Activated CD8-positive, alpha-beta memory T cell treated with anti-CD3 and anti-CD28 coated beads, Interleukin-2, amount 10 ng/mL, durations not matched to agents 7 days and 5 days (primary cell): ENCODE measurements at places on chromosomes 1 and 21. TPM values are rescaled to one million over a fixed set of nuclear protein-coding genes. Genes with fewer than 3 reads are reported as not detected.

- H3K4me3 ChIP-seq: no peak overlapping the region
- H3K27ac ChIP-seq: no peak overlapping the region
- no peaks in the 10 kb centered on the region for H3K36me3 ChIP-seq
- H3K4me1 ChIP-seq: peaks cover 25% of the 10 kb centered on the region
- DNase-seq: no peak
Measured at GRCh38 chr1:201795066-201795465, 33.9 kb upstream of the IPO9 start.

DNA sequence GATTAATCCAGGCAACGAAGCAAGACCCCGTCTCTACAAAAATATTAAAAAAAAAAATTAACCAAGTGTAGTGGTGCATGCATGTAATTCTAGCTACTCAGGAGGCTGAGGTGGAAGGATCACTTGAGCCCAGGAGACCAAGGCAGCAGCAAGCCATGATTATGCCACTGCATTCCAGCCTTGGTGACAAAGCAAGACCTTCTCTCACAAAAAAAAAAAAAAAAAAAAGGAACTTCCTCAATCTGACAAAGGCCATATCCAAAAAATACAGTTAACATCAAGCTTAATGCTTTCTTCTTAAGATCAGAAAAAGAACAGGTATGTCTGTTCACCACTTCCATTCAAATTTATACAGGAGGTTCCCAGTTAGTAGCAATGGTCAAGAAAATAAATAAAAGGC lies 54.4 kb downstream of the EVI5 start:
- no peak for DNase-seq
- no peaks in the 10 kb centered on the region for H3K4me1 ChIP-seq
- no peak overlapping the region for H3K27ac ChIP-seq
- no peaks in the 10 kb centered on the region for H3K36me3 ChIP-seq
- peaks cover 24% of the 10 kb centered on the region for H3K27me3 ChIP-seq

DNA sequence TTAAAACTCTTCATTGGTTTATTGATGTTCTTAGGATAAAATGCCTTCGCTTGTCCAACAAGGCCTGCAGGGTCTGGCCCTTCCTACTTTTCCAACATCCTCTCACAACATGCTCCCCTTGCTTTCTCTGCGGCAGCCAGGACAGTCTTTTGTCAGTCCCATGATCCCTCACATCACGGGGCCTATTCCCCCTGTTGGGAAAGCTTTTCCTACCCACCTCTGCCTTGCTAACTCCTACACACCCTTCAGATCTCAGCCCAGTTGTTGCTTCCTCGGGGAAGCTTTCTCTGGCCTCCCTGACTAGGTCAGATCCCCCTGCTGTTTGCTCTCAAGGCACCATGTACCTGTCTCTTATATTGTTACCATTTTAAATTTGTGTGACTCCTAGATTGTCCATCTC lies 19.0 kb downstream of the DLGAP3 start:
- DNase-seq: no peak
- peaks cover 5% of the 10 kb centered on the region for H3K27me3 ChIP-seq
- no peak overlapping the region for H3K27ac ChIP-seq
- no peak overlapping the region for H3K4me3 ChIP-seq
- H3K4me1 ChIP-seq: no peaks in the 10 kb centered on the region

Gene IVL
- total RNA-seq: not detected

GRCh38 chr1:100866041-100866900 lies 28.4 kb downstream of the EXTL2 start:
- H3K36me3 ChIP-seq: no peaks in the 10 kb centered on the region
- H3K27ac ChIP-seq: no peak overlapping the region
- no peak for DNase-seq
- H3K27me3 ChIP-seq: no peaks in the 10 kb centered on the region
- H3K4me3 ChIP-seq: no peak overlapping the region
- H3K4me1 ChIP-seq: peaks cover 3% of the 10 kb centered on the region

GRCh38 chr1:201180901-201181300 lies 9.7 kb upstream of the IGFN1 start:
- no peak overlapping the region for H3K4me3 ChIP-seq
- no peak overlapping the region for H3K27ac ChIP-seq
- peaks cover 35% of the 10 kb centered on the region for H3K27me3 ChIP-seq
- no peaks in the 10 kb centered on the region for H3K4me1 ChIP-seq
- no peaks in the 10 kb centered on the region for H3K36me3 ChIP-seq

Gene CTTNBP2NL
- total RNA-seq: 2.8 TPM

Gene RNU1-3
- 3,744 TPM for total RNA-seq

GRCh38 chr1:36534711-36535412 lies 52.1 kb upstream of the CSF3R start:
- H3K4me3 ChIP-seq: no peak overlapping the region
- peak; percentile 32 for DNase-seq
- no peaks in the 10 kb centered on the region for H3K4me1 ChIP-seq
- no peaks in the 10 kb centered on the region for H3K36me3 ChIP-seq
- H3K27ac ChIP-seq: no peak overlapping the region

Gene ANXA9
- total RNA-seq: not detected

- DNase-seq: peak; percentile 76
- peaks cover 47% of the 10 kb centered on the region for H3K4me1 ChIP-seq
- peak overlapping the region; percentile 71 for H3K4me3 ChIP-seq
Measured at GRCh38 chr1:36322786-36323635, 434 bp downstream of the EVA1B start.

- H3K4me1 ChIP-seq: peaks cover 10% of the 10 kb centered on the region
- H3K27ac ChIP-seq: no peak overlapping the region
- peaks cover 6% of the 10 kb centered on the region for H3K27me3 ChIP-seq
- H3K36me3 ChIP-seq: no peaks in the 10 kb centered on the region
Measured at GRCh38 chr1:180248731-180249681, 18.9 kb downstream of the LHX4 start.

DNA sequence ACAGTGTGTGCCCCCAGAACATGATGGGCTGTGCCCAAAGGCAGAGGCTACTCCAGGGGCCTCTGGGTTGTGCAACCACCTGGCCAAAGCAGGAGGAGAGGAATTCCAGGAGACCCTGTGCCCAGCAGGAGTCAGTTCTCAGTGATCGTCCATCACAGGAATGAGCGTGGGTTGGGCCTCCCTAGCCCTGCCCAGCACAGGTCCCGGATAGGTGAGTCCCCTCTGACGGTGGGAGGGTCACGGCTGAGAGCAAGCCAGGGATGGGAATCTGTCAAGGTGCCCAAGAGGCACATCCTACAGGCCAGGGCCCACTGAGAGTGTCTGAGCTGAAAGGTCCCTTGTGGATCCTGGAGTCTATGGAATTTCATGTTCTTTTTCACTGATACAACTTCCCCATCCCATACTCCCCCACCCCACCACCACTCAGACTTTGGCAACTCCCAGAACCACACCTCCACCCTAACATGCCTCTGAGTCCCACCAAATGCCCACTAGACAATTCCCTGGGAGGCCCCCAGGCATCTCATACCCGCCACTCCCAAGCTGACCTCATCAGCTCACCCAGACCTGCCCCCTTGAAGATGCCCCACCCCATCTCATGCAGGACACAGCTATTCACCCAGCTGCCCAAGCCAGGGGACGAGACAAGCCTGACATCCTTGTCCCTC lies 3.1 kb downstream of the GJB4 start:
- H3K4me1 ChIP-seq: no peaks in the 10 kb centered on the region
- no peak overlapping the region for H3K27ac ChIP-seq
- DNase-seq: no peak
- H3K27me3 ChIP-seq: no peaks in the 10 kb centered on the region
- H3K4me3 ChIP-seq: no peak overlapping the region
- no peaks in the 10 kb centered on the region for H3K36me3 ChIP-seq

Gene OR6K3
- total RNA-seq: not detected

GRCh38 chr1:61635557-61635956 lies 89.4 kb downstream of the TM2D1 start:
- H3K4me1 ChIP-seq: no peaks in the 10 kb centered on the region
- H3K27me3 ChIP-seq: peaks cover 8% of the 10 kb centered on the region
- no peak overlapping the region for H3K4me3 ChIP-seq
- no peak for DNase-seq
- H3K27ac ChIP-seq: no peak overlapping the region

- H3K27ac ChIP-seq: no peak overlapping the region
- H3K4me1 ChIP-seq: peaks cover 10% of the 10 kb centered on the region
- DNase-seq: peak; percentile 50
- H3K36me3 ChIP-seq: peaks cover 4% of the 10 kb centered on the region
- H3K27me3 ChIP-seq: peaks cover 49% of the 10 kb centered on the region
Measured at GRCh38 chr1:20426923-20427322, 59.1 kb downstream of the CAMK2N1 start.

DNA sequence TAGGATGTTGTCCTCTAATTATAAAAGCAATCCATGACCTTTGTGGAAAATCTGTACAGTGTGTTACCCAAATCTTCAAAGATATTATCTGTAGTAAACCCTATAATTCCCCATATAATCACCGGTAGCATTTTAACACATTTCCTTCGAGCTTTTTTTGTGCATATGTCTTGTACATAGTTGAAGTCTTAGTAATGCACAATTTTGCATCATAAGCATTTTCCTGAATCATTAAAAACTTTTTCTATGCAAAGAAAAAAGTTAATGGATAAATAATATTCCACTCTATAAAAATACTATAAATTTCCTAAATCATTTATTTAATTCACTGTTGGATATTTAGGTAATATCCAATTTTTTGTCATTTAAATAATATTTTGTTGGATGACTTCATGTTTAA lies 201.7 kb downstream of the RRAGC start:
- no peak for DNase-seq
- no peak overlapping the region for H3K4me3 ChIP-seq
- H3K27me3 ChIP-seq: peaks cover 25% of the 10 kb centered on the region
- H3K36me3 ChIP-seq: no peaks in the 10 kb centered on the region

DNA sequence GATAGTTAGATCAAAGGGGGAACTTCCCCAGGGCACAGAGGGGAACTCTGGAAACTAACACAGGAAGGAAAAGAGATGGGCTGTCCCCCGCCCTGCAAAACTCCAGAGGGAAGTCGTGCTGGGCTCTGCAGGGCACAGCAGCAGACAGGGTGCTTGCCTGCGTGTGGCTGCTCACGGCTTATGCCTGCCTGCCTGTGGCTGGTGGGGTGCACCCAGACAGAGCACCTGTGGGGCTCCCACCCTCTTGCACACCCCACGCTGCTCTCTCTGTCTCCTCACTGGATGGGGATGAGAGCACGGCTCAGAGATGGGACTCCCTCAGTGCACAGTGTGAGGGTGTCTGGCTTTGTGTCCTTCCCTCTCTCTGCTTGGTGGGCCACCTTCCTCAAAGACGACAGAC lies 13.5 kb upstream of the ETV3L start:
- H3K4me3 ChIP-seq: no peak overlapping the region
- no peak overlapping the region for H3K27ac ChIP-seq
- no peak for DNase-seq
- H3K36me3 ChIP-seq: no peaks in the 10 kb centered on the region

- no peak overlapping the region for H3K4me3 ChIP-seq
- H3K36me3 ChIP-seq: peaks cover 64% of the 10 kb centered on the region
- no peak overlapping the region for H3K27ac ChIP-seq
Measured at GRCh38 chr1:211965108-211965805, 70.1 kb downstream of the INTS7 start.

GRCh38 chr1:16321176-16321867 lies 31.0 kb downstream of the FBXO42 start:
- H3K4me3 ChIP-seq: no peak overlapping the region
- H3K27me3 ChIP-seq: no peaks in the 10 kb centered on the region
- H3K27ac ChIP-seq: no peak overlapping the region
- DNase-seq: no peak

DNA sequence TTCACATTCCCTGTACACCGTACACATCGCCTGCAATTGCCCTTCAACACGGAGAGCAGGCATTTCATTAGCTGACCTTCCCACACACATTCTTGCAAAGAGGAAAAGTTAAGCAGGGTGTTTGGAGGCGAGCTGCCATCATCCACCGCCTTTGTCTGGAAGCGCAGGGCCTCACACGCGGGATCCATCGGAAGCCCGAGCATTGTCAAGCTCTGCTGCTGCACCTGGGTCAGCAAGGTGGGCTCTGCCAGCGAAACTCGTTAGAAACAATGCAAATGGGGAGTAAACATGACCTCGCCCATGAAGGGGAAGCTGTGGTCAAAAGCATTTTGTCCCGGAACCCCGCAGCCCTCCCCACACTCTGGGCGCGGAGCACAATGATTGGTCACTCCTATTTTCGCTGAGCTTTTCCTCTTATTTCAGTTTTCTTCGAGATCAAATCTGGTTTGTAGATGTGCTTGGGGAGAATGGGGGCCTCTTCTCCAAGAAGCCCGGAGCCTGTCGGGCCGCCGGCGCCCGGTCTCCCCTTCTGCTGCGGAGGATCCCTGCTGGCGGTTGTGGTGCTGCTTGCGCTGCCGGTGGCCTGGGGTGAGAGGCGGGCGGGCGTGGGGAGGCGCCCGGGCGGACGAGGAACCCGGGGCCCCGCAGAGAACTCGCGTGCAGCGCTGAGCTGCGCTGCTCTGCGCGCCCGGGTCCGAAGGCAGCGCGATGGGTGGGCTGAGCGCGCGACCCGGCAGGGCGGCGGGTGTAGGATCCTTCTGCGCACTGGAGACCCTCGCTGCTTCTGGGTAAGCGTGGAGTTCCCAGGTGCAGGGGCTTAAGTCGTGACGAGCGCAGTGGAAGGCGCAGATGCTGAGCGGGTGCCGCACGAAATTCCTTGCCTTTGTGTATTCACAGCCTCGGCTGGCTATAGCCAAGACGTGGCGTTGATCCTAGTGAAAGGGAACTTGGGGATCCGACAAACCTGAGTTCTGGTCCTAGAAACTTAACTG lies at the start of gene CR1:
Gene CR1, plus strand, starts transcription at position 357 of the 992 bp plus-strand sequence. Its CDS starts 111 bp downstream, at position 468.
- peak; percentile 46 for DNase-seq
- H3K27ac ChIP-seq: no peak within 1 kb of the TSS
- H3K36me3 ChIP-seq: no peaks in the 10 kb centered on the region
- H3K4me1 ChIP-seq: peaks cover 15% of the 10 kb centered on the region
- peak within 1 kb of the TSS; percentile 63 for H3K4me3 ChIP-seq
- peaks cover 36% of the 10 kb centered on the region for H3K27me3 ChIP-seq

DNA sequence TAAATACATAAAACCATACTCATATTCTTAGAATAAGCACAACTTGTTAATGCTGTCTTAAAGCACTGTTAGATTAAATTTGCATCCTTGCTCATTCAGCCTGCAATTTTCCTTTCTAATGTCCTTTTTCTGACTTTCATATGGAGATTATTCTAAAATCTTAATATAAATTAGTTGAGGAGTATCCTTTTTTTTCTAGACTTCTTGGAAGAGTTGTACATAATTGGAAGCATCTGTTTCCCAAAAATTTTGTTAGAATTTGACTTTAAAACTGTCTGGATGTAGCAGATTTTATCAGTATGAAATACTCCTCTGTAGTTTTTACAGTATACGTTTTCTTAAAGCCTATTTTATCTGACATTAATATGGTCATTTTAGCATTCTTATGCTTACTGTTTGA lies 9.7 kb downstream of the KIFAP3 start:
- no peak for DNase-seq
- no peaks in the 10 kb centered on the region for H3K27me3 ChIP-seq
- H3K36me3 ChIP-seq: peaks cover 31% of the 10 kb centered on the region
- H3K4me1 ChIP-seq: peaks cover 39% of the 10 kb centered on the region
- no peak overlapping the region for H3K4me3 ChIP-seq

GRCh38 chr1:116259663-116260062 lies 113.4 kb upstream of the ATP1A1 start:
- peaks cover 29% of the 10 kb centered on the region for H3K4me1 ChIP-seq
- no peaks in the 10 kb centered on the region for H3K36me3 ChIP-seq
- no peak overlapping the region for H3K4me3 ChIP-seq

Gene C1orf185
- total RNA-seq: not detected

GRCh38 chr1:51445351-51446090 lies 73.5 kb downstream of the EPS15 start:
- peaks cover 50% of the 10 kb centered on the region for H3K36me3 ChIP-seq
- peaks cover 45% of the 10 kb centered on the region for H3K4me1 ChIP-seq
- no peak overlapping the region for H3K27ac ChIP-seq
- no peak overlapping the region for H3K4me3 ChIP-seq
- DNase-seq: no peak

Gene ERG
- not detected for total RNA-seq

Gene C4BPA
- not detected for total RNA-seq

- H3K36me3 ChIP-seq: no peaks in the 10 kb centered on the region
- H3K4me3 ChIP-seq: no peak overlapping the region
- no peak overlapping the region for H3K27ac ChIP-seq
- peaks cover 19% of the 10 kb centered on the region for H3K27me3 ChIP-seq
- H3K4me1 ChIP-seq: peaks cover 4% of the 10 kb centered on the region
- no peak for DNase-seq
Measured at GRCh38 chr1:59972216-59972927, 45.8 kb upstream of the CYP2J2 start.
